ENCODE measurements at places on chromosomes 1 and 21.

DNA sequence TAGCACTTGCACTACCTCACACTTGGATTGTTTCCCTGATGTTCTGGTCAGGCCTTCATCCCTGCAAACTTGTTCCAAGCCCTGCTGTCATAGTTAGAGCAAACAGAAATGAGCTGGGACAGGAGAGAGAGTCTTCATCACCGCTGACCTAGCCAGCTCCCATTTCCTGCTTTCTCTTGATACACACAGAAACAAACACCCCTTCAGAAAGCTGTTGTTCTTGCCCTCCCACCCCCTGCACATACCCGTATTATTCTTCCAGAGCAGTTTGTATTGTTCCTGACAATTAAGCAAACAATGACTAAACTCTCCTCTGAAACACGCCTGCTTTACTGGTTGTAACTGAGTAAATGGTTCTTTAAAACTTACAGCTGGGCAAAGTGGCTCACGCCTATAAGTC is 2.9 kb upstream of the SYT2 start:
- DNase-seq: no peak

DNA sequence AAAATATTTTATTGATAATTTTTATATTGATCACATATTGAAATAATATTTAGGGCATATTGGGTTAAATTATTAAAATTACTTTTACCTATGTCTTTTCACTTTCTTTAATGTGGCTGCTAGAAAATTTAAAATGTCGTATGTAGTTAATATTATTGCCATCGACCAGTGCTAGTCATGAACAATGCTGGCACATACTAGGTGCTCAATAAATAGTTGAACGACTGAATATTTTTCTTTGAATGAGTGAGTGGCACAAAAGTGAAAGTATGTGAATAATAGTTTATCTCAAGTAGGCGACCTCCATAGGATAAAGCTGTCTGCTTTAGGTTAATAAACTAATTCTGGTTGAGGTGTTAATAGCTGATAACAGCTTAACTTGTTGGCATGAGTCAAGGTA is 150.8 kb upstream of the FGGY start:
- no peak for DNase-seq

DNA sequence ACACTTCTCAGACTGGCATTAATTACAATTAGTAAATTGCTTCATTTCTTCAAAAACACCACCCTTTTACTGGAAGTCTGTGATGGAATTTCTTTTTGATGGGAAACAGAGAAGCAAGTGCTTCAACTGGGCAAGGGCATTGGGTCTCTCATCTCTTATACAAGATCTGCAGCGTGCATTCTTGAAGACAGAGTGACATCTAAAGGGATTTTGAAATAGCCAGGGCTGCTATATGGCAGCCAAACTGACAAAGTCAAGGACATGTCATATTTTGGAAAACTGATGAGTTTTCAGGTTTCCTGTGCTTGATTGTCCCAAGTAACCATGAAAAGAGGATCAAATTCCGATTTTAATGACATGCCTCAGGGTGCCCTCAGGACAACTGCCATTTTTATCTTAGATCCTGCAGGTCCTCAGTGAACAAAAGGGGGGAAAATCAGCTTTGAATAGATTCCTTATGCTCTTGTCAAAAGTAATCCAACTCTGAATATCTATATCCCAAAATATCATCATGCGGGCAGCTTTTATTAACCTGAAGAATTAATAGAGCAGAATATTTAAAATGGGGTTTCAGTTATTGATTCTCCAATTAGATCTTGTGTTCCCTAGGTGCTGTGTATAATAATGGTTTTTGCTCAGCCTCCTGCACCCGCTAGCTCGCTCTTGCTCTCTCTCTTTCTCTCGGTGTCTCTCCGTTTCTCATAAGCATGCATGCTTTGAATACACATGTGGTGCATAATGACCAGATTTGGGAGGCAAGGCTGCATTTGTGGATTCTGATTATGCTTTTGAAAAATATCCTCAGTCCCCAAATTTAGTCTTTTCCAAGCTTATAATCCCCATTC is 221.8 kb downstream of the TTLL7 start:
- DNase-seq: no peak

GRCh38 chr1:78073441-78073840 is 27.7 kb downstream of the GIPC2 start:
- no peak for DNase-seq

DNA sequence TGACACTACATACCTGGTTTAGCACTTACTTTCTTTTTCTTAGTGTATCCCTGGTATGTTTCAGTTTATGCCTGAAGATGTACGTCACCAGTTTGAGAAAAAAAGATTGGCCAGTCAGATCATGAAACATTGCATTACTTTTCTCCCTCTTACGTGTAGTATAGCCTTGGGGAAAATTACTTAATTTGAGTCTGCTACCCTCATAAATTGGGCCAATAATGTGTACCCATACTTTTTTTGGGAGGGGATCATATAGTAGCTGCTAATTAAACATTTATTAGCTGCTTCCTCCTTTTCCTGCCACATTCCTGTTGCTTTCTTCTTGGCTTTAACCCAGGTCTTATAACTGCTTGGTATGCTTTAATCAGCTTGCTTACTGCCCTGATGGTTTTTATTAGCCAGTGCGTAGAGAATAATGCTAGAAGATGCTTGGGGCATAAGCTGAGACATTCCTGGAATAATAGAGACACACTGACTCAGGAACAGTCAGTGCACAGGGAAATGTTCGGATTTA is 32.1 kb downstream of the RABGAP1L start:
- DNase-seq: no peak

GRCh38 chr1:50609508-50609907 is 186.3 kb upstream of the DMRTA2 start:
- no peak for DNase-seq

- peak; percentile 50 for DNase-seq
Measured at GRCh38 chr1:205319081-205320018, 2.2 kb downstream of the NUAK2 start.

DNA sequence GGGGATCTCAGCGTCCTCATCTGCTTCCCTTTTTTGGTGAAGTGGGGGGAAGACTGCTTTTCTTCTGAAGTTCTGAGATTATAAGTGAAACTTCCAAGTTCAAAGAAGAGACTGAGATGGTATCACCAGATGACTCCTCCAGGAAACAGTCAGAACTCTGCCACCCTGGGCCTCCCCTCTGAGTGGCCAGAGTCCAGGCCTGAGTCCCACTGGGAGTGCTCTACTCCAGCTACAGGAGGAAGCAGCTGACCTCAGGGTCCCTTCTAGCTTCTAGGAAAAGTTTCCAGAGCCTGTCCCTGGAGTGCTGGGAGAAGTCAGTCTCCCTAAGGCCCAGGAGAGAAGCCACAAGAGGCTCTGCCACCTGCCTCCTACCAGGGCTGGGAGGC is 104.7 kb downstream of the CASZ1 start:
- no peak for DNase-seq

DNA sequence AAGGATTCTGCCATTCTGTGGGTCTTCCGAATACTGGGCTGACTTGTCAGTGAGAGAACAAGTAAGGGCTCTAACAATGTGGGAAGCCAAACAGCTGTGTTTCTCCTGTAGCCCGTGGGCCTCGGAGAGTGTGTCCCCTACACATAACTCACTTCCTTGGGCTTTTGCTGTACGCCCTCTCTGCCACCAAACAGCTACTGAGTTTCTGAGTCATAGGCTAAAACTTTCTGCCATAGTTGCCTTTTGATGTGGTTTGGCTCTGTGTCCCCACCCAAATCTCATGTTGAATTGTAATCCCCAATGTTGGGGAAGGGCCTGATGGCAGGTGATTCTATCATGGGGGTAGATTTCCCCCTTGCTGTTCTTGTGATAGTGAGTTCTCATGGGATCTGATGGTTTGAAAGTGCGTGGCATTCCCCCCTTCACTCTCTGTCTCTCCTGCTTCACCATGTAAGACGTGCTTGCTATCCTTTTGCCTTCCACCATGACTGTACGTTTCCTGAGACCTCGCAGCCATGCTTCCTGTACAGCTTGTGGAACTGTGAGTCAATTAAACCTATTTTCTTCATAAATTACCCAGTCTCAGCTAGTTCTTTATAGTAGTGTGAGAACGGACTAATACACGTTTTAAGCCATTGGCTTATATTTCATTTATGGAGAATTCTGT is 194.8 kb upstream of the HMCN1 start:
- DNase-seq: no peak

DNA sequence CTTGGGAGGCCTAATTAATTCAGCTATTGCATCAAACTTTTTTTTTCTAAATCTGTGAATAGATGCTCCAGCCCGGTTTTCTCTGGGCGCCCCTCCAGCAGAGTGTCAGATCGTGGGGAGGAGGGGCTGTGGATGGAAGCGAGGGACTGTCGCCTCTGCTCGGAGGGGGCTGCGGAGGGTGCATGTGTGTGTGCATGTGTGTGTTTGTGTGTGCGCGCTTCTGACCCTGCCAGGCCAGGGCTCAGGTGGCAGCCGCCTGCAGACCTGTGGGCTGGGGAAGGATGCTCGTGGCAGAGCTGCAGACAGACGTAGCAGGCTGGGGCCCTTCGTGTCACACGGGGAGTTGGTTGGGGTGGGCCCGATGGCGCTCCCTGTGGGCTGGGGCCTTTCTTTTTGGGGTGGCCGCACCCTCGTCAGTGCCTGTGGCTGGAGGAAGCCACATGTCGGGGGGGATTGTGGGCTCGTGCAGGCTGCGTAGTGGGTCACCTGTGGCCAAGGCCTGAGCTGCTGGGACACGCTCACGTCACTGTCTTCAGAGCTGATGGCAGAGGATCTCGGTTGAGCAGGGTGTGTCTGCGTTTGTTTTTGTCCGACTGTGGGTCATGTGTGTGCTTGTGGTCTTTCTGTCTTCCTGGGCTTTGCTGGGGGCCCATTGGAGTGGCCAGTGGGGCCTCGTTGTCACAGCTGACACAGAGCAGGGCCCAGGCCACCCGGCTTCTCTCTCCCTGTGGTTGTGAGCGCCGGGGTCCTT is 2.8 kb downstream of the SKI start:
- DNase-seq: peak; percentile 24

DNA sequence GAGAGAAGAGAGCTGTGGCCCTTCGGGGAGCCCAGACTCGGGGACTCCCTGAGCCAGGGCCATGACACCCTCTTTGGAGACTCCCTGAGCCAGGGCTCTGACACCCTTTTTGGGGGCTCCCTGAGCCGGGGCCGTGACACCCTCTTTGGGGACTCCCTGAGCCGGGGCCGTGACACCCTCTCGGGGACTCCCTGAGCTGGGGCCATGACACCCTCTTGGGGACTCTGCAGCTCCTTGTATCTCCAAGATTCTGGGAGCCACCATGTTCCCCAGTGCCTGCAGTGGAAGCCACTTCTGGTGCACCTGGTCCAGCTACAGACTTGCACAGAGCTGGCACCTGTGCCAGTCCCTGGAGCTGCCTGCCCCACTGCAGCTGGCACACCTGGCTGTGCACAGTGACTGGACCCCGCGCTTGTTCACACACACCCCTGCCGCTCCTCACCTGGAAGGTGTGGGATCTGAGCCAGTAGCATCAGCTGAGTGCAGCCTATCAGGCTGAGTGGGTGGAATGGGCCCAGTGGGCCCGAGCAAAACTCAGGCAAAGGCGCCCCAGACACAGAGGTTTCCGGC is 3.8 kb upstream of the SSU72 start:
- no peak for DNase-seq

DNA sequence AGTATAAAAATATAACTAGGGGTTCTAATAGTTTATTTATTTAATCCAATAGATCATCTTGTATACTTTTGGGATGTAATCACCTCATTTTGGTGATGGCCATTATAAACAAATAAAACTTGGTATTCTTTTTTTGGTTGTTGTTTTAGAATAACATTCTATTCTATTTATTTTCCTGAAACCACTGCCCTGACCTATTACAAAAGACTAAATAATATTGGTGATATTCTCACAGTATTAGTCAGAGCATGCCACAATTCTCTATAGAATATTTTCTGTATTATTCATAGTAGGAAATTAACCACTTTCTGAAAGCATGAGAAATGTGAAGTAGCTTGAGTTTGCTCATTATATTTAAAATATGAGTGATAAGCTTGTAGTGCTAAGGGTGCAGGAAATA is 54.1 kb upstream of the LRRC7 start:
- no peak for DNase-seq

GRCh38 chr1:201213926-201214325 is 23.3 kb downstream of the IGFN1 start:
- DNase-seq: no peak

All from suppressor macrophage (primary cell).